ENCODE measurements at places on chromosomes 1 and 21.

DNA sequence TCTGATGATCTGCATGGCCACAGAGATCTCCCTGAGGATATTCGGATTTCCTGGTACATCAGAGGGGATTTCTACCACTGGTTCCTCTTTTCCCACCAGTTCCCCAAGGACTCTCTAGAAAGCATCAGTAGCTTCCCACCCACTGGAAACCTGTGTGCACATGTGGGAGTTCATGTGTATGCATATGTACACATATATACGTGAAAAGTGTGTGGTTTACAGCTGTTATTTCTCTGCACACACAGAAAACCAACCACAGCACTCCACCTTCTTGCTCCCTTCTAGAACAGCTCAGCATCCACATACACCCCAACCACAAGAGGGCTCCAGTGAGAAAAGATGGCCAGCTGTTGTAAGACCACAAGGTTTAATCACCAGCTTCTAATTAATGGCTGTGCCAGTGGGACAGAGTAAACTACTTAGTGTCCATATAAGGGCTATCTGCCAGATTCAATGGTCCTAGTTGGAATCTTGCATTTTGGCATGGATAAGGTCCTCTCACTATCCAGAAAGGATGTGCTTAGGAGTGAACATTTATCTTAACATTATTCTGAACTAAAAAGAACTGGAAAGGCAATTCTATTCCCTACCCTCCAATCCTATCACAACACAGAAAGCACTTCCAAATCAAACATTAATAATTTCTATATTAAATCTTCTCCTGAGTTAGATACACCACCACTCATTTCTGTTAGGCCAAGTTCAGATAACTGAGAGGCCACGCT is 24.1 kb downstream of the GPR3 start:
- DNase-seq: no peak

DNA sequence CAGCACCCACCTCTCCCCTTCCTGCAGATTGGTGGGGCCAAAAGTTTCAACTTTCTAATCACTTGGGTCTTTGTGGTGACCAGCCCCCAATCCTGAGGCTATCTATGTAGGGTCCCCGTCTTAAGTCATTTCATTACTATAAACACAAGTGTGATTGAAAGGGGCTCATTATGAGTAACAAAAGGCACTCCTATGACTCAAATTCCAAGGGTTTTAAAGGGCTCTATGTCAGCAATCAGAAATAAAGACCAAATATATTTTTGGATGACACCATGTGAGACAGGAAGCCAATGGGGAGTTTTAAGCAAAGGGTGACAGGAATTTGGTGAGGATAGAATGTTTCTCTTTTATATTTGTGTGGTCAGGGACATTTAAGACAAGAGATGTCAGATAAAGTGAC is 6.2 kb downstream of the ERO1B start:
- DNase-seq: no peak

DNA sequence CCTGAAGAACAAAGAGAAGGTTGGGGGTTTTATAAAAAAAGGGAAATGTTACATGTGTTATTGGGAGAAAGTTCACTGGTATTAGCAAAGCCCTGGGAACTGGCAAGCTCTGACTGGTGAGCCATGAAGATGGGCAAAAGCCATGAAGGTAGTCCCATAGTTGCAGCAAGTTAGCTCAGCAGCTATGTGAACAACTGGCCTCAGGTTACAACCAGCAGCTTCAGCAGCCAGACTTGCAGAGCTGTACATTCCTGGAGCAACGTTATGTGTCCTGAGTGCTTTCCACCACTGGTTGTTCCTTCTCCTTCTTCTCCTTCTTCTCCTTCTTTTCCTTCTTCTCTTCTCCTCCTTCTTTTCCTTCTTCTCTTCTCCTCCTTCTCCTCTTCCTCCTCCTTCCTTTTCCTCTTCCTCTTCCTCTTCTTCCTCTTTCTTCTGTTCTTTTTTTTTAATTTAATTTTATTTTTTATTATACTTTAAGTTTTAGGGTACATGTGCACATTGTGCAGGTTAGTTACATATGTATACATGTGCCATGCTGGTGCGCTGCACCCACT is 56.1 kb upstream of the TLR5 start:
- DNase-seq: no peak

GRCh38 chr1:24673341-24673740 is 30.2 kb downstream of the SRRM1 start:
- no peak for DNase-seq

GRCh38 chr1:69662321-69662720 is 94.6 kb downstream of the LRRC7 start:
- DNase-seq: no peak

DNA sequence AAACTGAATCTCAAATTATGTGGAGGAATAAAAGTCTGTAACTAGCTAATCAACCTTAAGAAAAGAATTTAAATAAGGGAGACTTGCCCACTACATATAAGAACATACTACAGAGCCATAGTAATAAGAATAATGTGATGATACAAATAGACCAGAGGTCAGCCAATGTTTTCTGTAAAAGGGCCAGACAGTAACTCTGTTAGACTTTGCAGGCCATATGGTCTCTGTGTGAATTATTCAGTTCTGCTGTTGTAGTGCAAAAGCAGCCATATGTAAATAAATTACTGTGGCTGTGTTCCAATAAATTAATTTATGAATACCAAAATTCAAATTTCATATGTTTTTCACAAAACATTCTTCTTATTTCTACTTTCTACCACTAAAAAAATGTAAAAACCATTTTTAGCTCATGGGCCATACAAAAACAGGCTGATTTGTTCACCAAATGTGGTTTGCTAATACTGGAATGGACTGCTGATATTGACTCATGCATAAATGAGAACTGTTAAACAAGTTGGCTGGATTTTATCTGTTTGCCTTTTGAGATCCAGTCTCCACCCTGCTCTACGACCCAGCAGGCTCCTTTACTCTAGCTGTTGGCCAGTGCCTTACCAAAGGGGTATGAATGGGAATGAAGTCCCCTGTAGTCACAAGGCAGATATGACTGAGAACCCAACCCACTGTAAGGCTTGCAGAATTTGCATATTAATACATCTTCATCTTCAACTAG is 98.2 kb upstream of the ZNHIT6 start:
- no peak for DNase-seq

- no peak for DNase-seq
Observed at GRCh38 chr21:33968080-33968994, 52.7 kb upstream of the ATP5PO start.

GRCh38 chr1:234958706-234959657 is 169.7 kb downstream of the TOMM20 start:
- DNase-seq: no peak
